ENCODE measurements at places on chromosomes 1 and 21.

DNA sequence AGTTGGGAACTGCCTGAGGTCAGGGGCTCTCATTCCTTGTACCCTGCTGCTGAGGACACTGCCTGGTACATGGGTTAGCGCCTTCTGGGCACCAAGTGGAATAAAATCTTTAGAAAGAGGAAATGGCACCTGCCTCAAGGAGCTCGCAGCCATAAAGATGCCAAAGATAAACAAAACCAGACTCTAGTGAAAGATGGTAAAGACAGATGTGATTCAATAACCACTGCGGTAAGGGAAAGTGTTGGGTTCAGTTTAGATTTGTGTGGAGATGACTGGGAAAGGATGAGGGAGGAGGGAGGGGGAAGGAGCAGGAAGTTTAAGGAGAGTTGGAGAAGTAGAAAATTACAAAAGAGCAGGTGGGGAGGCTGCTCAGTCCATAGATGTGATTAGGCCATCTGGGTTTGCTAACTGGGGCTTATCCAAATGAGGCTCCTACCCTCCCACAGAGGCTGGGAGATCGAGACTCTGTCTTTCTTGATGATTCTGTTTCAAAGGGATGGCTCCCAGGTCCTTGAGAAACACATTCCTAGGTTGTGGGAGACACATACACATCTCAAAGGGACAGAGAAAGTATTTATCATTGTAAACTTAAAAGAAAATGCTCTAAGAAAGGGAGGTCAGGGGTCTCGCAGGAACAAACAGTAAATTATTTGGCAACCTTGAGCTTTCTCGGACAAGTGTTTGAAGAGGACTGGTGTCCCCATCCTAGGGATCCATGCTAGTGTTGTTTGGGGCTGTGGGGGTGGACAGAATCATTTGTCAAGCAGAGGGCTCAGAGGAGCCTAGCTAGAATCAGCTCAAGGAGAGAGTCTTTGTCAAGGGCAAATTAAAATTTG is 65.7 kb upstream of the MORC3 start:
- DNase-seq = no peak

GRCh38 chr1:92356956-92357355 is 58.1 kb downstream of the RPAP2 start:
- DNase-seq = peak; percentile 71

DNA sequence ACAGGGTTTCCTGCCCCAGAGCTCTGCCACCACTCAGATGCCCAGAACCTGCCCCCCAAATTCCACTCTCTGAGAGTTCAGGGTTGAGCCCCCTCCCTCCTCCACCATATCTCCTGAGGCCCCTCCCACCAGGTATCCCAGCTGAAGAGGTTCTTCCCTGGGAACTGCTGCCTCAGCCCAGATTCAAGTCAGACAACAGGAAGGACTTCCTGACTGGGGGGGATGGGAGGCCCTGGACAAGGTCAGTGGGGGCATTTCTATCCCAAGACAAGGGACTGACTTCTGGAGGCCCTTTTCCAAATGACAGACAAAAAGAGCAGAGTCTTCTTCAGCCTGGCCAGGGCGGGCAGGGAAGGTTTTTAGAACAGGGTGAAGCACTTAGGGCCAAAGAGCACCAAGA is 24.1 kb upstream of the TENT5B start:
- DNase-seq = no peak

GRCh38 chr1:210321131-210321530 is 7.6 kb upstream of the HHAT start:
- peak; percentile 35 for DNase-seq

- DNase-seq = no peak
Measured at GRCh38 chr1:63747445-63747844, 26.4 kb upstream of the ROR1 start.

DNA sequence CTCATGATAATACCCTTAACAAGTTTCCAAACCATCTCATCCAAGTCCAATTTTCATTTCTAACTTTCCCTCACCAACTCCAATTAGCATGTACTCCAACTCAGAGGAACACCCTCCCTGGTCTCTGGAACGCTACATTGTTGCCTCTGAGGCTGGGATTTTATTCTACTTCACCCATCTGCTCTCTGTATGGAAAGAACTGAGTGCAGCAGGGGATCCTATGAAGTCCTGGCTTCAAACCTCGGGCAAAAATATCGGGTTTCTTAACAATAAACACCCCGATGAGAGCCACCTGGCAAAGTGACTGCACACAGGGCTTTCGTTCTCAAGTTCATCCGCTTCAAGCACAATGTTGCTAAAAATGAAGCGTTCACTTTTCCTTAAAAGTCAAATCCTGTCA is 99.6 kb downstream of the CRB1 start:
- DNase-seq = no peak

- DNase-seq = no peak
Measured at GRCh38 chr1:45047032-45047431, 35.0 kb downstream of the UROD start.

DNA sequence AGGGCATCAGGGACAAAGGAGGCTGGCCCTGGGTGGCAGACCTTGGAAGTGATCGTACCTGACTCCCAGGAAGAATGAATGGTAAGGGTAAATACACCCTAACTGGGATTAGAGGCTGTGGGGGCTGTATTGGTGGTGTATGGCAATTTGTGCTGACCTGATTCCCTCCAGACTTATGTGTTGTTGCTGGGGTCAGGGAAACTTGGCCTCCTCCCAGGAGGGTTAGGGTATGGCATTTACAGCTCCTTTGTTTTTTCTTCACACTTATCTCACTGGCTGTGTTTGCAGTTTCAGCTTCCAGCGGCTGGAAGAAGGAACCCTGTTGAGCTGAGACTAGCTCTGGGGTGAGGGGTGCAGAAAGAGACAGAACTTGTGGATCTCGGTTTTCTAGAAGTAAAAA is 8.2 kb downstream of the VANGL1 start:
- DNase-seq = no peak

GRCh38 chr1:12518931-12519692 is 98.9 kb downstream of the DHRS3 start:
- no peak for DNase-seq

DNA sequence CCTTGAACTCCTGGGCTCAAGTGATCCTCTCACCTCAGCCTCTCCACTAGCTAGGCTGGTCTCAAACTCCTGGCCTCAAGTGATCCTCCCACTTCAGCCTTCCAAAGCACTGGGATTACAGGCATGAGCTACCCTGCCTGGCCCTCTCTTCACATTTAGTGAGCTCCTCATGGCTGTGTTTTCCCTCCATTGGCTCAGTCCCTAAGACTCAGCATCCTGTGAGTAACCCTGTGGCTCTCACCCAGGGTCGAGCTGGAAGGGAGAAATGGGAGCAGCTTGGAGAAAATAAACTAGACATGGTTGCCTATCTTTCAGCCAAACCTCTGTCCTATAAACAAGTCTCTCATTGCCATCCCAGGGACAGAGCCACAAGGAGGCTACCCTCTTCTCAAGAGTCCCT is 17.5 kb downstream of the NCF2 start:
- DNase-seq = no peak

- no peak for DNase-seq
Measured at GRCh38 chr1:34319218-34319617, 142.5 kb downstream of the C1orf94 start.

DNA sequence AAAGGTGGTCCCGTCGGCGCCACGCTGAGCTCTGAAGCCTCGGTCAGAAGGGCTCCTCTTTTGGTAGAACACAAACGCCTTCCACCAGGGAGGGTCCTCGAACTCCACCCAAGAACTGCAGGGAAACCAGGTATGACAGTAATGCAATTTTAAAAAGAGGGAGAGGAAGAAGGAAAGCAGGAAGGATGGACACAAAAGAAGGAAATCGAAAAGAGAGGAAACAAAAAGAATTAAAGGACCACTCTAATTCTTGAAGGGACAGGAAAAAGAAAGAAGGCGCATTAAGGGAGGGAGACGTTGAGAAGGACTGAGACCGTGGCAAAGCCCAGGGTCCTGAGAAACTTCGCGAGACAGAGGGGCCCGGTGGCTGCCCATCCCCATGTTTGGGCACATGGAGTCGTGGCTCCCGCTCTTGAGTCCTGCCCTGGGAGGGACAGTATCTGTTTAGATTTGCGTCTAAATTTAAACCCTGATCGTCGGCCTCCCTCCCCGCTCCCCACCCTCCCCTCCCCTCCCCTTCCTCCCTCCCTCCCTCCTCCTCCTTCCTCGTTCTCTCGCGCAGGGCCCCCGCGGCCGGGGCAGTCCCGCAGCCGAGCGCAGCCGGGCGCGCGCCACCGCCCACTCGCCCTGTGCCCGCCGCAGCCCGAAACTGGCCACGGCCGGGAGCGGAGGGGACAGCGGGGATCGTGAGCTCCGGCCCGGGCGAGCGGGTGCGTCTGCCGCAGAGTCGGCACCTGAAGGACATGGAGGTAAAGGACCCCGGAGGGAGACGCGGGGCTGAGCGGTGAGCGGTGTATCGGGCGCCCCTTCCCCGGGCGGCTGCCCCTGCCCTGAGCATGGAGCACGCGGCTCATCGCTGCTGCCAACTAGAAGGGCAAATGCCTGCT is at the start of gene RCSD1:
Gene RCSD1, plus strand, starts transcription at position 552 of the 887 bp plus-strand sequence. Its CDS starts 192 bp downstream, at position 744.
- DNase-seq = no peak

DNA sequence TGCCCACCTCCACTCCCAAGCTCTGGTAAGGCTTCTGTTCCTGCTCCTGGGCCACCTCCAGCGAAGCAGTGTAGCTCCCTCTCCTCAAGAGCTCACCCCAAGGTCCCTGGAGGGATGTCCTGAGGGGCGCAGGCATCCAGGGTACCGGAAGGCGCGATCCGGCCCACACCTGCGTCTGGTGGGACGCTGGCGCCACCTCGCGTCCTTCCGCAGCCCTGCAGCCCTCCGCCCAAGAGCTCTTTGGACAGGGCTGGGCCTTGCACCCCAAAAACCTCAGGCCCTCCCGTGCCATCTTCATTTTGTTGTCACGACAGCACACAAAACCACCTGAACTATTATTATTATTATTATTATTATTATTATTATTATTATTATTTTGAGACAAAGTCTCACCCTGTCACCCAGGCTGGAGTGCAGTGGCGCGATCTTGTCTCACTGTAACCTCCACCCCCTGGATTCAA is 49.2 kb upstream of the PAX7 start:
- peak; percentile 36 for DNase-seq

- DNase-seq = peak; percentile 80
Measured at GRCh38 chr1:8096105-8097011, 70.2 kb upstream of the ERRFI1 start.

GRCh38 chr1:24691051-24691450 is 47.9 kb downstream of the SRRM1 start:
- DNase-seq = no peak

DNA sequence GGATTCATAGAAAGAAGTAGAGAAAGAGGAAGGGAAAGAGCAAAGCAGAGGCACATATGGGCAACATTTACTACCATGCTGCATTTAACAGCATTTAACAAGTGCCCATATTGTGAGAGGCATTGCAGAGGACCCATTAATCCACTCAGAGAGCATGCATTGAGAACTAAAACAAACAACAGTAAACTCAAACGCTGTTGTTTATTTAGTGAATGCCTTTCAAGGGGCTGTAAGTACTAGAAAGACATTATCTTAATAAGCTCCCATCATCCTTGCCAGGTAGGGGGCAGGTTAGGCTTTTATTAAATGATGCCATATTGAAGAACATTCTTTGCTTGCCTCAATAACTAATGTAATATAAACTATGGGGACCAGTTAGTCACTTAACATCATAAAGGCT is 254.3 kb upstream of the DAB1 start:
- DNase-seq = no peak

DNA sequence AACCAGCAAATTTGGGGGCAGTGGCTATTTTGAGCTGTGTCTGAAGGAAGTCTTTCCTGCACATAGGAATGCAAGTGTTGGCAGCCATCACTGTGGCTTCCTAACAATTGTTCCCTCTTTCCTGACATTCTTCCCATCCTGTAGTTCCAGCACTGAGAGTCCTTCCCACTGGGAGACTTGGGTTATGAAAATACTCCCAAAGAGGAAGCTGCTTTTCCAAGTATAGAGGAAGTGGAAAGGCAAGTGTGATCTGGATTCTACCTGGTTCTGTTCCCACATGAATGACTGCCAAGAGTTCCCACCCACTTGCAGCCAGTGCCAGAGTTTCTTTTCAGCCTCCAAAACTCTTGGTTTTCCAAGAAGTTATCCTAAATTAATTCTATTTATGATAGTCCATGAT is 98.5 kb upstream of the CD53 start:
- DNase-seq = peak; percentile 4

GRCh38 chr1:18578271-18578670 is 52.4 kb upstream of the PAX7 start:
- DNase-seq = no peak

GRCh38 chr1:222697826-222698225 is 14.5 kb downstream of the AIDA start:
- DNase-seq = no peak

DNA sequence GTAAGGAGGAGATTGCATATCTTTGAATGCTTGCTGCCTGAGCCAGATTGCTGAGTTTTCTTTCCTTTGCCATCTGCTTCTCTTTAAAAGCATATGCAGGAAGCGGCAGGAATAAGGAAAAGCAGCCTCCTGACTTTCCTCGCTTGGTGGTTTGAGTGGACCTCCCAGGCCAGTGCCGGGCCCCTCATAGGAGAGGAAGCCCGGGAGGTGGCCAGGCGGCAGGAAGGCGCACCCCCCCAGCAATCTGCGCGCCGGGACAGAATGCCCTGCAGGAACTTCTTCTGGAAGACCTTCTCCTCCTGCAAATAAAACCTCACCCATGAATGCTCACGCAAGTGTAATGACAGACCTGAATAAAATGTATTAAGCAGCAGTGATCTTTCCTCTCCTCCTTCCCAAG is 1.5 kb downstream of the CORT start:
- DNase-seq = no peak

DNA sequence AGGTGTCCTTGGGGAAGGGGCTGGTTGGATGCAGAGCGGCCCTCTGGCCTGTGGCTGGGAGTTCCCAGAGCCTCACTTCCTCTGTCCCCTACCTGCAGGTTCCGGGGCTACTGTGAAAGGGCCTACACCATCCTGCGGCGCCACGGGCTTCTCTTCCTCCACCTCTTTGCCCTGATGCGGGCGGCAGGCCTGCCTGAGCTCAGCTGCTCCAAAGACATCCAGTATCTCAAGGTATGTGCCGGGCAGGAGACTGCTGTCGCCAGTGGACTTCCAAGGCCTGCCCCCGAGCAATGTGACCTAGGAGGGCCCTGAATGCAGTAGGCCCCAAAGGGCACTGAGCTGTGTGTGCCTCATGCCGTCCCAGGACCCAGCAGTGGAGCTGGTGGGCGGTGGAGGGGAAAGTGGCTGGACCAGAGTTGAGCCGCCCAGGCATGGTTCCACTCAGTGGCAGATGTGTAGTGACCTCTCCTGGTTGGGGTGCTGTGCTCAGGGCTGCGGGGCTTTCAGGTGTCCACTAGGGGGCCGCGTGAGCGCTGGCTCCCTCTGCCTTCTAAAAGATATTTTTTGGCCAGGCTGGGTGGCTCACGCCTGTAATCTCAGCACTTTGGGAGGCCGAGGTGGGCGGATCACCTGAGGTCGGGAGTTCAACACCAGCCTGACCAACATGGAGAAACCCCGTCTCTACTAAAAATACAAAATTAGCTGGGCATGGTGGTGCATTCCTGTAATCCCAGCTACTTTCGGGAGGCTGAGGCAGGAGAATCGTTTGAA is 73.4 kb downstream of the PIK3CD start:
- DNase-seq = peak; percentile 73
